GM20000 (cell line): ENCODE measurements at places on chromosomes 7 and 10.

DNA sequence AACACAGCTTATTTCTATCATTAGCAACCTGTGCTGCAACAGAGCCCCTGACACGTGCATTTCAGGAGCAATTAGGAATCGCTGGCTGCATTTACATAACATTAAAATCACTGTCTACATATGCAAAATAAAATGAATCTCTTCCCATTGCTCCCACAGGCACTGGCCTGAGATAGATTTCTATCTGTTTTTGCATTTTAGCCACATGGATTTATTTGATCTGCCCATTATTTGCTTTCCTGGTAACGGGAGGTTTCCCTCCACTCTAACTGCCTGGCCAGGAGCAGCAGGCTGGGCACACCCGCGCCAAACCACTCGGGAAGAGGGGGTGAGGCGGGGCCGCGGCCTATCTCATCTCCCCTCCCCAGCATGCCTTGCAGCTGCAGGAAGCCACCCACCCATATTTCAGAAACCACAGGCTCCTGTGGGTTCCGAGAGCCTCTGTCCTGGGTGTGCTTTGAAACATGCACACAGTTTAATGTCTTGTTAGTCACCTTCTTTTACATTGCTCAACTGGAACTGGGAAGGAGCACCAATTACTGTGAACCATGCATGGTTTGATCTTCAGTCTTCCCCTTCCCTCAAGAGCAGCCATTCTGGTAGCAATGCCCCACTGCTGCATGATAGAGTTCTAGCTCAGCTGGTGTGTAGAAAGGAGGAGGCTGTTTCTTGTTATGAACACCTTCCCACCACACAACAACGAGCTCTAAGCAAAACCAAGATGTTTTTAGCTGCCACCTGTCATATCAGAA, 37.7 kb upstream of the IKZF1 start:
- peak; percentile 37 for DNase-seq

- no peak for DNase-seq
These were observed 187.2 kb downstream of the VTI1A start for GRCh38 chr10:112634096-112634830.

DNA sequence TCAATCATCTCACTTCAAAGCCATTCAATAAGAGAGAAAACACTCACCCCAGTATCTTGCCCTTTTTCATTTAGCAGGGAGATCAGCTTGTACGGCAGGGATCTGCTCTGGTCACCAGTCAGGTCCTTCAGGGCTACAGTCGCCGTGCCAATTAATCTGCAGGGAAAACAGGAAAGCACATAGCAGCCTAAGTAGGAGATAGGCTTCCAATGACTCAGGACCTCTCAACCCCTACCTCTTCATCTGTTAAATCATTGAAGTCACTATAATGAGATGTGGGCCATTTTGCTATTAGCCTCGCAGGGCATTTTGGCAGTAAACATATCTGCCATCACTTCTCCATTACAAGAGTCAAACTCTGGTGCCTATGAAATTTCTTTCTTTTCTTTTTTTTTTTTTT, 50.8 kb downstream of the MYOF start:
- DNase-seq, result no peak

DNA sequence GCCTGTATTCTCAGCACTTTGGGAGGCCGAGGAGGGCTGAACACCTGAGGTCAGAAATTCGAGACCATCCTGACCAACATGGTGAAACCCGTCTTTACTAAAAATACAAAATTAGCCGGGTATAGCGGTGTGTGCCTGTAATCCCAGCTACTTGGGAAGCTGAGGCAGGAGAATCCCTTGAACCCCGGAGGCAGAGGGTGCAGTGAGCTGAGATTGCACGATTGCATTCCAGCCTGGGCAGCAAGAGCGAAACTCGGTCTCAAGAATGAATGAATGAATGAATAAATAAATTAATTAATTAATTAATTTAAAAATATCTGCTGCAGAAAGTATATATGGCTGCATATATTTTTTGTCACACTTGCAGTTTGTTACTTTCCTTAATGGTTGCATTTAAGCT, 781.8 kb downstream of the DNAJB9 start:
- DNase-seq, result no peak

- DNase-seq, result no peak
These were observed 39.9 kb downstream of the CAMK1D start for GRCh38 chr10:12389154-12389734.

DNA sequence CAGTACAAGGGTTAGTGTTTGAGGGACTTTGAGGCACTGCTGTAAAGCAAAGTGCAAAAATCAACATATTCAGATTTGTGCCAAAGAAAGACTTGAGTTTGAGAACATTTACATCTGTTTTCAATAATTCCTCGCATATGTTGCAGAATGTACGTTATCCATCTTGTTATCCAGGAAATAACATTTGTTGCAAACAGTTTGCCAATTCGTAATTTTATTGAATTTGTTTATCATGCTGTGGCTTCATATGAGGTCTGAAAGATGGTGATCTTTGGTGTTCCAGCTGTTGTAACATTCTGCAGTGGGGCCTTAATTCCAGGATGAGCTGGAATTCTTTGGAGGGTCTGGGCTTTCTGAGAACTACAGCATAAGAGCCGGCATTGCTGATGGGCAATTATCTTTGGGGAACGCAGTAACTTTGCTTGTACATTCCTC, 396.2 kb downstream of the LRMDA start:
- DNase-seq, result no peak

DNA sequence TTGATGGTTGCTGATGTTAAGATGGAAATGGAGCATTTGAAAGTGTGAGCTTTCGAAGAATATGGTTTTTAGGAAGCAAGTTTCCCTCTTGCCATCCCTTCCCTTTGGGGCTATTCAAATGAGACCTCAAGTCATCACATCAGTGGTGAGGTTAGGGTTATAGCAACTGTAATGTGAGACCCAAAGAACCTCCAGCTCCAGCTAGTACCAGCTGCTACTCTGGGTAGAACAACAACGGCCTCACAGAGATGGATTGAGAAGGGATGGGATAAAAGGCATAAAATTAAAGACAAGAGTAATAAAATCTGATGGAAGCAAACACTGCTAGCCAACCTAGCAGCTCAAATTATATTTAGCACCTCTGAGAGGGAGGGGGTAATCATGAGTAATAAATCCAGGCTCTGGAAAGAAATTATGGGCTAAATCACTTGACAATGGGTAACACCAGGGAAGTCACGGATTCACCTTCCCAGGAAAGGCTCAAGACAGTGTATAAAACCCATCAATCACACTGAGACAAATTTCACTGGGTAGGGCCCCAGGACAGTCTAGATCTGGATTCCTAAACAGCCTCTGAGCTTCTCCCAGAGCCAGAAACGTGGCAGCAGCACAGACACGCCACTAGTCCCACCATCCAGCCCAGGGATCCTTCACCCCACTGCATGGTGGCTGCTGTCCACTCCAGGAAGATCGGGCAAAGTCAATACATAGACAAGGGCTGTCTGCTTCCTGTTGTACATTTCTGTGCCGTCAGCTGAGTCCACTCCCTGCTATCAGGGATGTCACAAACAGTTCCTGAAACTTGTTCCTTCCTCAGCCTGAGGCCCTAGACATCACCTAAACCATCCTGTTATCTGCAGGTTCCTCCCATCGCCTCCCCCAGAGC, 151.1 kb downstream of the GFRA1 start:
- no peak for DNase-seq

- DNase-seq, result no peak
These were observed 9.0 kb upstream of the MAFK start for GRCh38 chr7:1521456-1521855.

- DNase-seq, result no peak
These were observed 11.1 kb upstream of the PWWP2B start for GRCh38 chr10:132385721-132386418.

GRCh38 chr7:34453150-34453549, 204.9 kb upstream of the NPSR1 start:
- DNase-seq, result no peak

GRCh38 chr10:70981936-70982335, 93.6 kb upstream of the PCBD1 start:
- DNase-seq, result no peak
